ENCODE measurements at places on chromosomes 5 and 9.
A peak's percentile ranks its signal among the peaks of the same experiment; 100 is the strongest.

DNA sequence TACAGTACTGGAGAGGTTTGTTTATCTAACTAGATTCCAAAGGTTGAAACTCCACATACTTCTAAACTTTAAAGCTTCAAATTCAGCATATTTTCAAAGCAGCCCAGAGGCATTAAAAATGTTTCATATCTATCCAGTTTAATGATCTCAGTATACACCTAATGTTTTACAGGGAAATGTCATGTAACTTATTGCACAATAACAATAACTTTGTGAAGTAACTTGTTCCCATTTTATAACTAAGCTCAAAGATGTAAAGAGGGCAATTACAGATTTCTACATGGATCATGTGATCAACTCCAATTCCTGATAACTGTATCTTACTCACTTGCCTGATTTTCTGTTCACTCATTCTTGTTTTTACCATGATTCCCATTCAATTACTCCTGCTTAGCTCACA is 610.0 kb downstream of the TAF11L14 start:
- no peak for DNase-seq

DNA sequence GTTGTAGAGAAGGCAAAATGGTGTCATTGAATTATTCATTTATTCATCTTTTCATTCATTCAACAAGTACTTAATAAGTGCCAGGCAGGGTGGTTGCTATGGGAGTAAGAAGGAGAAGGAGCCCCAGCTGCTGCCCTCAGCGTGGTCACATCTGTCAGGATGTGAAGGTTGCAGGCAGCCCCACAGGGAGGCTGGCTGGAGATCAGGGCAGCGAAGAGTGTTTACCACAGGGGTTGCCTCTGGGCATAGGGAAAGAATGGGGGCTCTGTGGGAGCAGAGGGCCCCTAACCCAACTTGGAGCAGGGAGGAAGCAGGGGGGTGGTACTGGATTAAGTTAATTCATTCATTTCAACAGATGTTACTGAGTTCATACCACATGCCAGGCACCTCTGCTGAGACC is 6.0 kb downstream of the PCDH12 start:
- DNase-seq, result no peak

DNA sequence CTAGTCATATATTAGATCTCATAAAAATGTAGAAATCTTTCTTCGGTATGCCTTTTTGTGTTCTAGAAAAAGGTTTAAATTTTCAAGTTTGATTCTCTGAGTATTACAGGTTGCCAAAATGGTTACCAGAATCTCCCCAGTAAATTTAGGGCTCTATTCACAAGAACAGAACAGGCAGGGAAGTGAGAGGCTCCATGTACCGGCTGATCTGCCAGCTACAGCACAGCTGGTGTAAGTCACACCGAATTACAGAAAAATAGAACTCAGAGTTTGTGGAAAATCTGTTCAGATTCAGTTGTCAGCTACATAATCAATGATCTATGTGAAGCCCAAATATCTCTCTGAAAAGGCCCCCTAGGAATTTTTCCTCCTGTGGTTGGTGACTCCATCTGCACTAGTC is 10.5 kb downstream of the FAM81B start:
- DNase-seq, result no peak

DNA sequence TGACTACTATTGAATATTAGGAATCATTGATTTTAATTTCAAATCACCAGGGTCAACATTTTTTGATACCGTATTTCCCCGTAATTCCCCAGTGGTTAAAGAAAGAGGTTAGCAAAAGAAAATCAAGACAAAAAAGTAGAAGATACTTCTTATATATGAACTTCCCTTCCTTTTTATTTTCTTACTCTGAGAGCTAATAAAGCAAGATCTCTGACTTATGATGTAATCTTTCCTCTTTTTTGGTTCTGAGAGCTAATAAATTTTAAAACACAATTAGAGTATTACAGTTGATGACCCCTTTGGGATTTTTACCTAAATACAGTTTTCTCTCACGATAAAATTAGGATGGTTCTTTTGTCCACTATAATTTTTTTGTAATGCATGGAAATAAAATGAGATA is 9.2 kb upstream of the FYB1 start:
- DNase-seq, result no peak

DNA sequence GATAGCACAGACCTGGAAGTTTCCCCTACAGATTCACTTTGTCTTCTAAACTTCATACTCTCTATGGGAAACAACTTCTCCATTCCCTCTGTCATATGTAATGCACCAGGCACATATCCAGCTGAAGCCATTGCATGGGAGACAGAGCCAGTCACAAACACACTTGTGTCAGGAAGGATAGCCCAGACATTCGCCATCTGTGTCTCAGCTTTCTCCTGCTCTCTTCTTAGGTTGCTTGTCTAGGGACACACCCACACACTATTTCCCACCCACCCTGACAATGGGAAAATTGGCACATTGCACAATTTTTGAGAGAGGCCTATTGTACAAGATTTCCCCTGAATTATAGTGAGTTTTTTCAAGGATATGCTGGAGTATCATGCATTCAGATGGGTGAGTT is 158.4 kb upstream of the MPDZ start:
- no peak for DNase-seq

- no peak for DNase-seq
Measured at GRCh38 chr9:133810556-133811195, 72.5 kb upstream of the SARDH start.

DNA sequence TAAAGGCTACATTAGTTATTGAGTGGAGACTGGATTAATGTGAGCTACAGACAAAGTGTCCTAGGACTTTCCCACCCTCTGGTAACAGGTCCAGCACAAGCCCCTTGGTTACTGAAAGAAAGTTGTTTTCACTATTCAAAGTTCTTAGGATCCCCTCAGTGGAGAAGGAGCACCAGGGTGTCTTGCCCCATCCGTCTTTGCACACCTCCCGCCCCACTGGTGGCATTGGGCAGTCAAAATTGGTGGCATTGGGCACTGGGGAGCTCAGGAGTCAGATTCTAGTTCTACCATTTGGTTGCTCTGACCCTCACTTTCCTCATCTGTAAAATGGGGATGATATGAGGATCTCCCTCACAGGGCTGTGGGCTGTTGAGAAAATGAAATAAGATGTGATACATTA is 2.4 kb upstream of the ANGPTL2 start:
- no peak for DNase-seq

- peak; percentile 38 for DNase-seq
Measured at GRCh38 chr5:130496215-130496614, 592.0 kb downstream of the CHSY3 start.

- DNase-seq, result no peak
Measured at GRCh38 chr5:104569621-104570020, 1007.0 kb upstream of the NUDT12 start.

DNA sequence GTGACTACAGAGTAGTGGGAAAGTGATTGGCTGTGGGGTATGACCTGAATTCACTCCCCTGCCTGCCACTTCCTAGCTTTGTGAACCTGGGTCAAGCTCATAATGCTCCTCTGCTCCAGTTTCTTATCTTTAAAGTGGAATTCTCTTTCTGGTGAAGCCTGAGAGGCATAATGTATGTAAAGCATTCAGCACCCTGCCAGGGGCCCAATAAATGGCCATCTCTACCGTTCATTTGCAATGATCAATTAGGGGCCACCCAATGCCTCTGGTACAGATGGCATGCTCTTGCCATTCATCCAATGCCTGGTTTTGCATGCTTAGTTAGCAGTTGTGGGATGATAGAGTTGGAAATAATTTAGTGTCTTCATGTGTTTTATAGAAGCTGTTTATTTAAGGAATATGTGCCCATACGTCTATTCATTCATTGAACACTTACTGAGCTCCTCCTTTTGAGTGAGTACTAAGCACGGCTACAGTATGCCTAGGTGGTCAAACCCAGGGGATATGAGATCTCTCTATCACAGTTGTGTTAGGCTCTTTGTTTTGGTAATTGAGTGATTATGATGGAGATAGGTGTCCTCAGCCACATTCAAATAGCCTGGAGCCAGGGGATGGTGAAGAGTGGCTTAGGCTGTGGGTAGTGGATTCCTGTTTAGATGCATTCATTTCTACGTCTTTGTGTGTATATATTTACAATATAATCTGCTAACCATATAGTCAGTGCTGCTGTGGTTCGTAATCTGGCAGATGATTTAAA is 15.3 kb downstream of the ZNF462 start:
- no peak for DNase-seq

- DNase-seq, result peak; percentile 78
Measured at GRCh38 chr5:10902145-10902544, 141.1 kb upstream of the DAP start.

DNA sequence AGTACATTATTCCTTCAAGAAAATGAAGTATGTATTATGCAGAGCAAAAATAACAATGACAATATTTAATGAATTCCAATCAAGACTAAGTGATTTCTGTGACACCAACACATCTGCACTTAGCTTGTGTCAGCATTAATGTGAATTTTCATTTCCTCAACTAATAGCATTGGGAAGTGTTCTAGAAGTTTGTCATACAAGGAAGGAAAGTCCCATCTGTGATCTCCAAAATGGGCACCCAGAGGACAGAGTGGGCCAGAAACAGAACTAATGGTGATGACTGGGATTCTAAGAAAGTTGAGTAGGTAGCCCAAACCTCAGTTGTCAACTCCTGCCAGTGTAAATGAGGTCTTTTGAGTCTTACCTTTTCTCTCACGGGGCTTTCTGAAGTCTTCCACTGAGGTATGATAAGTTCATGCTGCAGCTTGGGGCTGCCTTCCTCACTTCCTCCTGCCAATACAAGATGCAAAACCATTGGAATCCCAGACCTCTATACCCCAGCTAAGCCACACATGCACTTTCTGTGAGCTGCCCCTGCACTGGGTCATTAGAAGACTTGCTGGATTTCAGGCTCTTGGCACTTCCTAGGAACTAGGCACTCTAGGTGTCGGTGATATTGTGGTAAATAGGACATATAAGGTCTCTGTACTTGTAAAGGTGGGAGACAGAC is 4.9 kb downstream of the ADAM19 start:
- no peak for DNase-seq

- no peak for DNase-seq
Measured at GRCh38 chr9:130555968-130556367, 23.4 kb upstream of the FUBP3 start.

DNA sequence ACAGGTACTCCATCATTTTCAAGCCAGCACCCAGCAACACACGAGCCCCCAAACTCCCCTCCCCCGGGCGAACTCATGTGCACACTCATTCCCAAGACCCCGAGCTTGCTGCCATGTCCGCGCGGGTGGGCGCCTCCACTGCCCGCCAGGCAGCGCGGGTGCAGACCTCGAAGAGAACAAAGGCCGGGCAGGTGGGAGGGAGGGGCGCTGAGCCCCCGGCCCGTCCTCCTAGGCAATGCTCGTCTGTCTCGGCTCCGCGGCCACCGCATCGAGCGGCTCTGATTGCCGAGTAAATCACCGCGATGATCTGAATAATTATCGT is 47.1 kb upstream of the PSD2 start:
- no peak for DNase-seq

- DNase-seq, result peak; percentile 27
Measured at GRCh38 chr5:140821375-140822280, at the start of gene PCDHA5. Gene PCDHA5, plus strand, starts transcription at chr5:140821613.

DNA sequence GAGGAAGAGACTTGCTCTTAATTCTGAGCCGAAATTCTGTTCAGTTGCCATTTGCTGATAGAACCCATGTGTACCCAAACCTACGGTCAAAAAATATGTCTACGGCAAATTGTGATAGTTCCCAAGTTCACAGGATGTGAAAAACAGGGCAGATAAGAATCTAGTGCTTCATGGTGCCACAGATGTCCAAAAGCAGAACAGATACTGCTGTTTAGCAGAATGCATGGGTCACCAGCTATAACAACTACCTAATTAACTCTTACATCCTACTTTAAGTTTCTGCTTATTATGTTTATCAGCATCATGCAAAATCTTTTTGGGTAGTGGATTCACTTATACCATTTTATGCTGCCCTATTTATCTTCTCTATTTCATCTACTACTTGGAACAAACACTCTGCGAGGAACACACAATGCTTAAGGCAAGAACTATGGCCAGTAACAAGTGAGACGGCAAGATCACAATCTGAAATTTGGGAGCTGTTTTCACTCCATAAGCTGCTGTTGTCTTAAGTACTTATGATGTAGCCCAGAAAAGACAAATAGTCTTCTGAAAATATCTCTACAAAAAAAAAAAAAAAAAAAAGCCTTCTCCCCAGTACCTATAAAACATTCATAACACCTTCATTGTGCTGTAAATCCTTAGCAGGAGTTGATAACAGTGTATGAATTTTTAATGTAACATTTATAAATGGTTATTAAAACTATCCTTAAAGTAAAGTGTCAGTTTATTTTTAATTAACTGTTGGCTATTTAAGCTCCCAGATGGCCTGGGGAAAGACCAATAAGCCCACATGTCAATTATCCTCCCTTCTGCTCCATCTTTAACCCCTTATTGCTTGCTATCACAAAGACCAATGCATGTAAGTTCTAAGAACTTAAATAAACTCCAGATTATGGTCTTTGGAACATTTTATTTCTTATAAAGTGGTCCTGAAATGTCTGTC is 232.3 kb downstream of the TLR4 start:
- DNase-seq, result no peak

- DNase-seq, result no peak
Measured at GRCh38 chr5:158953929-158954534, 145.7 kb downstream of the EBF1 start.

GRCh38 chr5:151758141-151758429 is 346 bp downstream of the ATOX1 start:
- peak; percentile 26 for DNase-seq

DNA sequence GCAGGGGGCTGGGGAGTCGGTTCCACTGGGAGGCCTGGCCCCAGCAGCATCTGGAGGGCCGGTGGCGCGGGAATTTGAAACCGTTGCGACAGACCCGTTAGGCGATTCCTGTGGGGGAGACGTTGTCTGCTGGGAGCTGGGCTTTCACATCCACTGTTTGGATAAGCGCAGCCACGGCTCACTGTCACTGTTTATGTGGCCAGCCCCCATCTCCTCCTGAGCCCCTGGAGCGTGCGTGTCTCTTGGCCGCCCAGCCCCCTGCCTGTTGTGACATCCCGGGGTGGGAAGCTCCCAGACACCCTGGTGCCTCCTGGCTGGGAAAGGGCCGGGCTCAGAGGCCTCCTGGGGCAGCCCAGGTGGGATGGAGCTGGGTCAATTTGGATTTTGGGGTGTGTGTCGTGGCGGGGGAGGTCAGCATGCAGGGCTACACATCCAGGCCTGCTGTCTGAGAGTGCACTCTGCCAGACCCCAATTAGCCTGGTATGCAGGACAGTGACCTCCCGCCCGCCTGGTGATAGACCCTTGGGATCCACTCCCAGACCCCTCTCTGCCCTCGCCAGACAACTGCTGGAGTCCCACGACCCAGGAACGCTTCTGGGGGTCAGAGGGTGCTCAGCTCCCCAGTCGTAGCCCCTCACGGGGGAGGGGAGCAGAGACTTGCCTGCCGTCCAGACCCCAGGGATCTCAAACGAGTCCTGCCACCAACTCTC is 62.0 kb upstream of the RNU6ATAC start:
- DNase-seq, result peak; percentile 37
